ENCODE measurements at places on chromosomes 12 and 14. TPM values are rescaled to one million over a fixed set of nuclear protein-coding genes. Genes with fewer than 3 reads are reported as not detected.

GRCh38 chr12:67807814-67808213 lies 159.3 kb downstream of the DYRK2 start:
- H3K27ac ChIP-seq = no peak overlapping the region
- peaks cover under 1% of the 10 kb centered on the region for H3K4me1 ChIP-seq
- no peaks in the 10 kb centered on the region for H3K36me3 ChIP-seq
- H3K27me3 ChIP-seq = no peaks in the 10 kb centered on the region
- H3K4me3 ChIP-seq = no peak overlapping the region

- DNase-seq = no peak
- H3K4me1 ChIP-seq = peaks cover 11% of the 10 kb centered on the region
- H3K4me3 ChIP-seq = no peak overlapping the region
- no peak overlapping the region for H3K27ac ChIP-seq
- no peaks in the 10 kb centered on the region for H3K36me3 ChIP-seq
- peaks cover 3% of the 10 kb centered on the region for H3K27me3 ChIP-seq
Measured at GRCh38 chr12:4432878-4433744, 12.5 kb downstream of the FGF6 start.

DNA sequence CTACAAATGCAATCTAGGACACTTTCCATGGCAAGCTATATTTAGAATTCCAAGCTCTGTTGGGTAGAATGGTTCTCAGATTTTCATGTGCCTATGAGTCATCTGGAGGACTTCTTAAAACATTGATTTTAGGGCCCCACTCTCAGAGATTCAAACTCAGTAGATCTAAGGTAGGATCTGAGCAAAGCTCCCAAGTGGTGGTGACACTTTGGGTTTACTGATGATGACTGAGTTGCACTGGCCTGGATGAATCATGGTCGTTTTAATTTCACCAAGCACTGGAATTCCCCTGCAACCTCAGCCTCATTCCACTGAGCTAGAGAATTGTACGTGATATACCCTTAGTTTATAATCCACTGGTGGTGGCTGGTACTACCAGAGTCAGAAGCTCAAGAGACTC lies 86.5 kb downstream of the PPM1H start:
- peaks cover 47% of the 10 kb centered on the region for H3K27me3 ChIP-seq
- no peaks in the 10 kb centered on the region for H3K4me1 ChIP-seq

The KRT81 gene
- not detected for total RNA-seq

DNA sequence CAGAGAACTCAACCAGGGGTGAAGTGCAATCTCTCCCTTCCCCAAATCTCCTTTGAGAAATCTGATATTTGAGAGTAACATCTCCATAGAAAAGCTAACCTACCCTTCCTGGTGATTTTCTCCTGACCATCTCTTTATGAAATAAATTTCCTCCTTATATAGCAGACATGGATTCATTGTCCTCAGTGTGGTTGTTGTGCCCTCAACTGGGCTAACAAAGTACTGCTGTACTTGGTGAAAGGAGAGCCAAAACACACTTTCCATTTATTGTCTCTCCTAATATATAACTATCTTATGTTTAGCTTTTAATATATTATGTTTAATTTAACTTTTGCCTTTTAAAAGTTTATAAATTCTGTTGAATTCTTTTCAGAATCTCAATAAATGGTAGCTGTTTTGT lies 65.1 kb upstream of the SLCO1B1 start:
- H3K4me1 ChIP-seq = no peaks in the 10 kb centered on the region
- no peaks in the 10 kb centered on the region for H3K36me3 ChIP-seq
- H3K27ac ChIP-seq = no peak overlapping the region
- no peaks in the 10 kb centered on the region for H3K27me3 ChIP-seq
- H3K4me3 ChIP-seq = no peak overlapping the region

The SMCO2 gene
- not detected for total RNA-seq

The CDKL1 gene
- total RNA-seq = 6.1 TPM

The LRTM2 gene
- total RNA-seq = not detected

GRCh38 chr12:102629262-102629888 lies 149.0 kb upstream of the IGF1 start:
- H3K27ac ChIP-seq = no peak overlapping the region
- H3K4me3 ChIP-seq = no peak overlapping the region
- no peaks in the 10 kb centered on the region for H3K4me1 ChIP-seq
- H3K27me3 ChIP-seq = no peaks in the 10 kb centered on the region

DNA sequence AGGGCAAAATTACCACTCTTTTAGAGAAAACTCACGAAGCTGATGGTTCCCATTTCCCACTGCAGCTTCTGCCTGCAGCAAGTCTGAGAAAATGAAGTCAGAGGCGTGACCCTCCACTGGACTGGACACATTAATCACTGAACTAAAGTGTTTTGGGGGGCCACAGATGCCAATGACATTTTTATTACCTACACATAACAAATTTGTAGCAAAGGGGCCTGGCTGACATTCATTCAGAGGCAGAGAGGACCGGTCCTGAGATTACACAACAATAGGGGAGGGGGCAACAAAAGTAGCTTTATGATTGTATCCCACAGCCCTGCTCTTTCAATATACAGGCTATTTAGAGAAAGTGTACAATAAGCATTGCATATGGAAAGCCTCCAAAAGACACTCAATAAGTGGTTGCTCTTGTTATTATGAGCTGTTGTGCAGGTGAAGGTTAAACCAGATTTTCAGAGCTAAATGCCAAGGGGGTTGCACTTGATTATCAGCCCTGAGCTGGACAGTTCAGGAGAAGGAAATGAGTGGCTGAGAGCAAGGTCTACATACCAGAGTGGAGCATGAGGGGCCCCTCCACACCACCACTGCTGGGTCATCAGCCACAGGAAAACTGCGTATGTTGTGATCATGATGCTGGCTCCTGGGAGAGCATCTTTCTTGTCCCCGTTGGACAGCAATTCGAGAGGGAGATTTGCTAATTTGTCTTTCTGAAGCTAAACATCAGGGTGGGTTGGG lies 41.5 kb upstream of the CCDC60 start:
- no peak overlapping the region for H3K27ac ChIP-seq
- no peaks in the 10 kb centered on the region for H3K36me3 ChIP-seq
- peaks cover 26% of the 10 kb centered on the region for H3K4me1 ChIP-seq

DNA sequence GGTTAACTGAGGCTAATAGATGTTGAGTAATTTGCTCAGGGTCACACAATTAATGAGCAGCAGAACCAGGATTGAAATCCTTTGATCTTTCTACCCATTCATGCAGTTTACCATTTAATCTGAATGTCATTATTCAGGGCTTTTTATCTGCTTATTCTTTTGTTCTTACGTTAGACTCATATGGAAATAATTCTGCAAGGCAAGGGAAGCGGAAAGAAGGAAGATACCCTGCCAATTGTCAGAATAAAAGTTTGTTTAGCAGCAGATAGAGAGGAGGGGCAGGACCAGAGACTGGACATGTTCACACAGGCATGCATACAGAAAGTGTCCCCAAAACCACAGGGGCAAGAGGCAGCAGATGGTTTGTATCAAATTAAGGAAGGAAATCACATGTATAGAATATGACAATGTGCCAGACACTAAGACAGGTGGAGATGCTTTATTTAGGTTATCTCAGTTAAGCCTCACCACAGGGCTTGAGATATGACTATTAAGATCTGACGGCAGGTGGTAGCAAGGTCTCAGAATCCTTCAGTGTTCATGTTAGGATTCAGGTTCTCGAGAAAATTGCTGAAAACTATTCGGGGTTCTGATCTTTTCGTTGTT lies 29.8 kb downstream of the BRMS1L start:
- H3K27ac ChIP-seq = peak overlapping the region; percentile 23
- H3K4me1 ChIP-seq = peaks cover 16% of the 10 kb centered on the region
- no peaks in the 10 kb centered on the region for H3K27me3 ChIP-seq
- no peak for DNase-seq

The SPIC gene
- not detected for total RNA-seq

The GNB3 gene
- total RNA-seq = 21.2 TPM

The SLC17A8 gene
- total RNA-seq = not detected

DNA sequence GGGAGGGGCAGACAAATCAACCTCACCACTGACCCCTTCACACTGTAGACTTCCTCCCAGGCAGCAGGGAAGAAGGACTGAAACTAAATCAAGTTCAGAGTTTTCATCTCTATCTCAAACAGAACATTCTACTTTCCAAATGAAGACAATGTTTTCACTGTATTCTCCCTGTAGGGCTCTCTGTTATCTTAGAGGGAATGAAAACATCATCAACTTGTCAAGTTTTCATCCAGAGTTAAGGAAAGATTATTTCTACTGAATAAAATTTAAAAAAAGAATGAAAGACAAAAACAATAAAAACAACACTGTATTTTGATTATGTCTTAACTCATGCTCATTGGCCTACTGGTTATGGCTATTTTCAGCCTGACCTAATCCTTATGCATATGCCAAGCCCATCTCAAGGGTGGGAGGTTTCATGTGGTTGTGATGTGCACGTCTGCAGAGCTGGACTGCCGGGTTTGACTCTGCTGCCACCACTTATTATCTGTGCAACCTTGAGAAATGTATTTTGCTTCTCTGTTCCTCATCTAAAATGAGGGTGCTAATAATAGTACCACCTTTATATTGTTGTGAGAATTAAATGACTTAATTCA lies 152.0 kb upstream of the AVPR1A start:
- no peak overlapping the region for H3K27ac ChIP-seq
- no peak for DNase-seq
- H3K36me3 ChIP-seq = no peaks in the 10 kb centered on the region
- no peak overlapping the region for H3K4me3 ChIP-seq

GRCh38 chr14:71301611-71302010 lies 394.4 kb downstream of the PCNX1 start:
- H3K27ac ChIP-seq = no peak overlapping the region
- DNase-seq = peak; percentile 8
- H3K4me1 ChIP-seq = peaks cover 12% of the 10 kb centered on the region
- peak overlapping the region; percentile 29 for H3K4me3 ChIP-seq
- no peaks in the 10 kb centered on the region for H3K27me3 ChIP-seq

- peaks cover 51% of the 10 kb centered on the region for H3K4me1 ChIP-seq
- H3K36me3 ChIP-seq = no peaks in the 10 kb centered on the region
- H3K27ac ChIP-seq = no peak overlapping the region
- no peak overlapping the region for H3K4me3 ChIP-seq
- H3K27me3 ChIP-seq = no peaks in the 10 kb centered on the region
Measured at GRCh38 chr12:116121453-116121871, 156.0 kb downstream of the MED13L start.

DNA sequence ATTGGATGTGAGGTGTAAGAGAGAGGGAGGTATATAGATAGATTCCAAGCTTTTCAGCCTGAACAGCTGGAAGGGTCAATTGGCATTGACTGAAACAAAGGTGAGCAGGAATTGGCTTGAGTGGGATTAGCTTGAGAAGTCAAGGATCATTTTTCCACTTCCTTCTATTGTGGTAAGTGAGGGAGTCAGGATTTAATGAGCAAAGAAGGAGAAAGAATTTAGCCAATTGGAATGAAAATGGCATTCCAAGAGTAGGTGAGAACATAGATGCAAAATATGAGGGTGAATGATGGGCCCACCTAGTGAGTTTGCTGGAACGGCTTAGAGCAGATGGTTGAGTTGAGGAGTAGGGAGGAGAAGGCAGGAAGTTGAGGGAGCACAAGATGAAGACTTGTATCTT lies 56.5 kb upstream of the ETV6 start:
- H3K4me3 ChIP-seq = no peak overlapping the region
- no peaks in the 10 kb centered on the region for H3K36me3 ChIP-seq
- no peaks in the 10 kb centered on the region for H3K27me3 ChIP-seq
- H3K27ac ChIP-seq = no peak overlapping the region
- no peak for DNase-seq

DNA sequence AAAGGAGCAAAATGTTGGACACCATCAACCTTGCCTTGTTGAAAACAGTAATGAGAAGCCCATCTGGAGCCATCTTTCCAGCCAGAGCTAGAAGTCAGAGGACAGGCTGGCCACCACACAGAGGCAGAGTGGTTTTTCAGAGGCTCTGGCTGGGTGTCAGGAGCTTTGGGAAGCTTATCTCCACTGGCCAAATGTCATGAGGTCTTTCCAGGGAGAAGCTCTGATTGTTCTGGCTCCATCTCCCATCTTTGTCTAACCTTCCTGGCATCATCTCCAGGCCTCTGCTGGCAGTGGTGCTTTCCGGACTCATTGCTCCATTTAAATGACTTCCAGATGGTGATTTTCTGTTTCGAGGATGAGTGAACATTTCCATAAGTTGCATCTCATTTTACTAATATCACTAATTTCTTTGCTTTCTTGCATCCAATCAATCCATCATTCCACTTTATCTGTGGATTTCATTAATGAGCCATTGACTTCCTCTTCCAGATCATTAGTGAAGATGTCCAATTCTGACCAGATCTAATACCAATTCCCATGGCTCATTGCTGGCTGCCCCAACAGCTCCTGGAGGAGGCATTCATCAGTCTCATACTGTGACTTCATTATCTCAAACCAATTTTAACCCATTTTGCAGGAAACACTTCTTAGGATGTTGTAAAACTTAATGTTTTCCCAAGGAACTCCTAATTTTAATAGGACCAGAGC lies 35.3 kb upstream of the TMTC1 start:
- H3K4me3 ChIP-seq = no peak overlapping the region
- H3K27ac ChIP-seq = peak overlapping the region; percentile 72
- DNase-seq = no peak
- H3K36me3 ChIP-seq = no peaks in the 10 kb centered on the region
- H3K4me1 ChIP-seq = no peaks in the 10 kb centered on the region

DNA sequence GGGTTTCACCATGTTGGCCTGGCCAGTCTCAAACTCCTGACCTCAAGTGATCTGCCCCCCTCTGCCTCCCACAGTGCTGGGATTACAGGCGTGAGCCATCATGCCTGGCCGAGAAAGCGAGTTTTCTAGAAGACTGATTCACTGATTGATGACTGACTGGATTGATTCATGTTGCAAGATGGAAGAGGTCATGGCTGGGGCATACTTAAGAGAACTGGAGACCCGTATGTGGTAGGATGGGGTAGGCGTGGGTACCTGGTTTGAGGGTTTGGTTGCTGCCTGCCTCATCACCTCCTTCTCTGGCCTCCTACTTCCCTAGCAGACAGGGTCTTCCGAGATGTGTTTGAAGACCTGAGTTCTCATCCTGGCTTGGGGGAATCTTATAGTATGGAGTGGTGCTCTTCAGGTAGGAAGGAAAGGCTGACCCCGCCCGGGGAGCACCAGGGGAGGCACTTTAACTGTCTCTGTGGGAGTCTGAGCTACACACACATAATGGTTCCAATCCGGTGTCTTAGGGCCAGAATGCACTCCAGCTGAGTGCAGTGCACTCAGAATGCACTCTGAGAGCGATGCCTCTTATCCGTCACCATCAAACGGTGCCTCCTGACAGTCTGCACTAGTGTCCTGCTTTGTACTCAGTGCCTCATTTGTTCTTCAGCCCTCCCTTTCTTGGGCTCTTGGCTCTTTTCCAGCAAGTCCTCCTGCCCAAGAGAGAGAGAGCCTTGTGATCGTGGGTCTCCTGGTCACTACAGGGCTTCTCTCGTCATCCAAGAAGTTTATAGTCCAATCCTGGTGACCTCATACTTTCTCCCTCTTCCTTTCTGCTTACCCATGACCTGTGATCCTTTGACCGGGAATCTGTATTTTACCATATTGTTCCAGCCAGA lies 19.7 kb downstream of the PLEKHG3 start:
- H3K4me3 ChIP-seq = peak overlapping the region; percentile 4
- DNase-seq = no peak
- H3K4me1 ChIP-seq = peaks cover 53% of the 10 kb centered on the region
- H3K27ac ChIP-seq = peak overlapping the region; percentile 59

GRCh38 chr14:104116756-104117340 lies 21.5 kb upstream of the KIF26A start:
- no peaks in the 10 kb centered on the region for H3K36me3 ChIP-seq
- no peaks in the 10 kb centered on the region for H3K4me1 ChIP-seq
- no peak overlapping the region for H3K4me3 ChIP-seq
- peaks cover 70% of the 10 kb centered on the region for H3K27me3 ChIP-seq

GRCh38 chr14:72883961-72884360 lies 9.9 kb downstream of the DPF3 start:
- no peak overlapping the region for H3K4me3 ChIP-seq
- H3K27me3 ChIP-seq = peaks cover 29% of the 10 kb centered on the region
- no peaks in the 10 kb centered on the region for H3K36me3 ChIP-seq
- H3K27ac ChIP-seq = no peak overlapping the region
- peaks cover 19% of the 10 kb centered on the region for H3K4me1 ChIP-seq
- no peak for DNase-seq
